Fibroblast of mammary gland (primary cell): ENCODE measurements at places on chromosomes 6 and 20.

DNA sequence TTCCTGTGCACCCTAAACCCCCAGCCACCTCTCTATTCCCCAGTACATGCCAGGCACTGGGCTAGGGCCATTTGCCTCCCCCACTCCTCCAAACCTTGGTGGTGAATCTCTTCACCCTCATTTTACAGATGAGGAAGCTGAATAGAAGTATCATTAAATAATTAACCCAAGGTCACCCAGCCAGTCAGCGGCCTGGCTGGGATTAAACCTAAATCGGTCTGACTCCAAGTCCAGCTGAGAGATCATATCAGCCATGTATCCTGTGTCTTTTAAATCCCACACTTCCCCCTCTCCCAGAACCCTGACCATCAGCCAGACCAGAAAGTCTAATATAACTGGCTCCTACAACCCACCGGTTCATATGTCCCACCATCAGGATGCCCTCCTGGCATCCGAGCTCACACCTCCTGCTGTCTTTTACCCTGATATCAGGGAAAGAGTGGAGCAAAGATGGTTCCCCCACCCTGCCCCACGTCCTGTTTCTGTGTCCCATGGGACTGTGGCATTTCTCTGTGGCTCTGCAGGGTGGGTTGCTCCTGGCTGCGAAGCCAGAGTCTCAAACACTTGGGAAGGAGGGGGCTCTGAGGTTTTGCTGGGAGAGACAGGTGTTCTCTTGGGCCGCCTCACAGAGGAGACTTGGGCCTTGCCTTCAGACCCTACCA lies 145.3 kb downstream of the VEGFA start:
- DNase-seq = no peak

GRCh38 chr6:13453771-13454251 lies 33.6 kb downstream of the GFOD1 start:
- DNase-seq = peak; percentile 51

GRCh38 chr6:43496370-43497128 lies 13.6 kb downstream of the LRRC73 start:
- peak; percentile 62 for DNase-seq

GRCh38 chr20:32364554-32365208 lies 6.5 kb downstream of the ASXL1 start:
- no peak for DNase-seq

GRCh38 chr6:150079604-150080003 lies 10.7 kb upstream of the ULBP3 start:
- no peak for DNase-seq

DNA sequence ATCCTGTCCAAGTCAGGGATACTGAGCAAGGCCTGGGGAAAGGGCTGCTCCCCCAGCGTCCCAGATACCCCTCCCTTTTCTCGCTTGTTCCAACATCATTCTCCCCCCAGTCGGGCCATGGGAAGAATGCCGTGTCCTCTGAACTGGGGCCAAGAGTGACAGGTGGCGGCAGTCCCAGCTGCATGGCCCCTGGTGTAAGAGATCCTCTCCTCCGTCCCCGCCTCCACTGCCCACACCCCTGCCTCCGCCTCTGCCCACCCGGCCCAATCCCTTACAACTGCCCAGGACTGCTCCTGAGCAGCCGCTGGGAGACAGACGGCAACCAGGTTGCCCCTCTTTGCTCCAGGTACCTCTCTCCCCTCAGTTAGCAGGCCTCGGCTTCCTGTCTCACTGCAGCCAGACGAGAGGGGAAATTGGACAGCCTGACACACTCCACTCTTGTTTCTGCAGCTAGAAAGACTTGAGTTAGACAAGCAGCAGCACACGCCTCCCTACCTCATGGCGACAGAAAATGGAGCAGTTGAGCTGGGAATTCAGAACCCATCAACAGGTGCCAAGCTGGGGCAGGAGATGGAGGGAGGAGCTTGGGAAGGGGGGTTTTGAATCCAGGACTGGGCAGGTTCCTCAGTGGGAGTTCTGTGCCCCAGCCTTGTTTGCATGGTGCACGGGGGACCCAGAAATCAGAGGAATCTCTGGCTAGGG lies at the start of gene MYLK2:
MYLK2 (plus strand) TSS at position 274 of the 702 bp plus-strand sequence; CDS start at position 499, 225 bp downstream.
- no peak for DNase-seq

GRCh38 chr20:62047666-62048345 lies 17.9 kb downstream of the TAF4 start:
- no peak for DNase-seq

DNA sequence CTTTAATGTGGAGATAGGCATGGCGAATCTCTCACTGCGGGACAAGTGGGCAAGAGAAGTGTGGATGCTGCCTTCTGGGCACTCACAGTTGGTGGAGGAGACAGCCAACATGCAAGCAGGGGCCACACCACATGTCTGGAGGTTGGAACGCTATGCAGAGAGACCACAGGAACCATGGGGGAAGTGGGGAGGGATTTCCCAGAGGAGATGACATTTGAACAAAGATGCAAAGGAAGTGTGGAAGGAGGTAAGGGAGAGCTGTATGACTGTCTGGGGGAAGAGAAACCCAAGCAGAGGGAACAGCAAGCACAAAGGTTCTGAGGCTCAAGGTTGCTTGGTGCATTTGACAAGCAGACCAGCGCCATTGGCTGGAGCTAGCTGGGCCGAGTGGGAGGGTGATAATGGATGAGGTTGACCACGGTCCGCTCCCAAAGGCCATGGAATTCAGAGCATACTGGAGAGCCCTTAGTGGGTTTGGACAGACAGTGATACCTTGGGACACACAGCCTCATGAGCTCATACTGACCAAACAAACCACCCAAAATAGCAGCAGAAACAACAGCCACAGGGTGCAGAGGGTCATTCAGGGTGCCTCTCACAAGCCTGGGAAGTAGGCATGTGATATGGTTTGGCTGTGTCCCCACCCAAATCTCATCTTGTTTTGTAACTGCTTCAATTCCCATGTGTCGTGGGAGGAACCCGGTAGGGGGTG lies 7.6 kb upstream of the FAM110A start:
- DNase-seq = peak; percentile 57

GRCh38 chr6:11144393-11144851 lies 32.9 kb upstream of the ERVFRD-1 start:
- peak; percentile 75 for DNase-seq

DNA sequence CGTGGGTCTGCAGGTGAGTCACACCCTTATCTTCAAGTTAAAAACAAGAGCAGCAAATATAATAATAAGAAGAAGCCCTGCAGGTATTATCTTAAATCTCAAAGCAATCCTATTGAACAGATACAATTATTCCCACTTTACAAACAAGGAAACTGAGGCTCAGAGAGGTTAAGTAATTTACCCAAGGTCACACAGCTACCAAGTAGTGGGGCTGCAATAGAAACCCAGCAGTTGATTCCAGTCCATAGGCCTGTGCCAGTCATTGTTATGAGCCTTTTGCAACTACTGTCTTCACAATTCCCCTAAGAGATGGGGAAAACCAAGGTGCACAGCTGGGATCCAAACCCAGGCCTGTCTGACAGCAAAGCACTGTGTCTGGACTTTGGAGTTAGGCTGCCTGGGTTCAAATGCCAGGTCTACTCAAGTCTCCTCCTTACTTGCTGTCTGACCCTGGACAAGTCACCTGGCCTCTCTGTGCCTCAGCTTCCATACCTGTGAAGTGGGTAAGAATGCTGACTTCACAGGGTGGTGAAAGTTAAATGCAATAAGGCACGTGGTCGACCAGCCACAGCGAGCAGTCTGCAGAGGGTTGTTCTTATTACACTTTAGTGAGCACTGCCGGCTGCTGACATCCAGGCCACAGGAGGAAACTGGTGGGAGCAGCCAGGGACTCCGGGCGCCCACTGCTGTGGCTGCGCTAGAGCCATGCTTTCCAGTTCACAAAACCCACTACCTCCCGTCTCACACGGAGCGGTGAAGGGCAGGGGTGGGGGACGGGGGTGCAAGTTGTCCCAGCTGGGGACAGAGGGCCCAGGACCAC lies 6.1 kb downstream of the MYL9 start:
- DNase-seq = no peak

GRCh38 chr6:26533532-26533931 lies 4.6 kb upstream of the HMGN4 start:
- DNase-seq = no peak

- DNase-seq = no peak
Observed at GRCh38 chr20:23232679-23233308, 117.8 kb upstream of the NXT1 start.

- no peak for DNase-seq
Observed at GRCh38 chr6:115914098-115914497, 146.6 kb downstream of the FRK start.

DNA sequence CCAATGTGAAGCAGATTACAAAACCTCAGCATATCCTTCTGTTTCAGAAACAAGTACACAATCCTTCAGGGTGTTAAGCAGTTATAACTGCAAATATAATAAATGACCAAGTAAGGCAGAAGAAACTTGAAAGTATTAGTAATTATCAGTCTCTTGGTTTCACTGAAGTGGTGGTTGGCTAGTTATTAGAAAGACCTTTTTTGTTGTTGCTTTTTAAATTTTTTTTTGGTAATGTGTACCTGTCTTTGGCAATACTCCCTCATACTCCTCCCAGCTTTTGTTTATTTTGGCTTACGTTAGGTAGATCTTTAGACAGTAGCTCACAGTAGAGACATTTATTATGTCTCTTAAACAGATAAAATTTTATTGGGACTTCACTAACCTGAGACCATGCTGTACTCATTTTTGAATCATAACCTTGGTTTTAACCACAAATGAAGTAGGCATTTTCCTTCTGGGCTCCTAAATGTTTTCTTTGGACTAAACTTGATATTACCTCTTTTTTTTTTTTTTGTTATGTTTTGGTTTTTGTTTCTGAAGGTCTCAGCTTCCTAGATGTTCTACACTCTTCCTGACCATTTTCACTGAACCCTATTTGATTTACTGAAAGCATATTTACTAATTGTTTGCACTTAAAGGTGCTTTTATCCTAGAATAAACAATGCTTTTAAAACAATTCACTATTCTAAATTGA lies 6.4 kb downstream of the CD2AP start:
- peak; percentile 71 for DNase-seq

GRCh38 chr6:29887819-29888776 lies 54.2 kb upstream of the HLA-A start:
- DNase-seq = peak; percentile 24

- DNase-seq = peak; percentile 96
Observed at GRCh38 chr6:37456816-37457560, 24.0 kb downstream of the CMTR1 start.

DNA sequence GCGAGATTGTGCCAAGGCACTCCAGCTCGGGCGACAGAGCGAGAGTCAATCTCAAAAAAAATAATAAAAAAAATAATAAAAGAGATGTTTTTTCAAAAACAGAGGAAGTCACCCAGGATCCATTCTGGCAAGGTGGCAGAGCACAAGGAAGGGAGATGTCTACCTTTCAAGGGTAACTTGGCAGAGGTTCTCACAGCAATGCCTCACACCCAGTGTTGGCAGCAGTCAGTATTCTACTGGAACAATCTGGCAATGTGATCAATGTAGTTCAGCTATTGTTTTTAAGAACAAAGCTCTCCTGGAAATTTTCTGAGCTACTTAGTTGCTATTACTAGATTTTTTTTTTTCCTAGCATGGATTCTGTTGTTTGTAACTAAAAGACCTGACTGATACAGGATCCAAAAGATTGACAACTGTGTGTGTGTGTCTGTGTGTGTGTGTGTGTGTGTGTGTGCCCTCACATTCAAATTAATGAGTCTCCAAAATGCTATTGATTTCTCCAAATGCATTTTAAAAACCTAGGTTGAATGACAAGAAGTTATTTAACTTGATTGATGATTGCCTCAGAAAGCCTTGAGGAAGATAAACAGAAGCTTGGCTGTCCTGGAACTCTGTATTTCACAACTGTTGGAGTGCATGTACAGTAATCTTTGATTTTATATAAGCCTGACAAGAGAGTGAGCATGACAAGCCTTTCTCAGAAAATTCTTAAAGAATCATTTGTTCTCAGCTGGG lies 114.1 kb upstream of the RREB1 start:
- DNase-seq = peak; percentile 14

DNA sequence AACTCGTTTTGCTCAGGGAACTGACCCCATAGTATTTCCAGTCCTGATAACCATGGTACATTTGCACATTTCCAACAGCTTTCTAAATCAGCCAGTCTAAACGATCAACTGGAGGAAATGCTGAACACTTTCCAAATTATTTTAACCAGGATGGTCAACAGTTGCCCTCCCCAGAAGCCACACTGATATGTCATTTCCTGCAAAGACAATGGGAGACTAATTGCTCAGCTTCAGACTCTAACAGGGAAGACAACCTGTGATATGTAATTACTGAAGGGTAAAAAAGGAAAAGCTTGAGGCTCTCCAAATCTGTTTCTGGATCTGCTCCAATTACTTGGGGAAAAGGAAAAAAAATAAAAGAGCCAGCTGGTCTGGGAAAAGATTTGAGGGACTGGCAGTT lies 88.8 kb downstream of the FYN start:
- DNase-seq = no peak

- no peak for DNase-seq
Observed at GRCh38 chr6:40347571-40348011, 239.6 kb downstream of the LRFN2 start.

DNA sequence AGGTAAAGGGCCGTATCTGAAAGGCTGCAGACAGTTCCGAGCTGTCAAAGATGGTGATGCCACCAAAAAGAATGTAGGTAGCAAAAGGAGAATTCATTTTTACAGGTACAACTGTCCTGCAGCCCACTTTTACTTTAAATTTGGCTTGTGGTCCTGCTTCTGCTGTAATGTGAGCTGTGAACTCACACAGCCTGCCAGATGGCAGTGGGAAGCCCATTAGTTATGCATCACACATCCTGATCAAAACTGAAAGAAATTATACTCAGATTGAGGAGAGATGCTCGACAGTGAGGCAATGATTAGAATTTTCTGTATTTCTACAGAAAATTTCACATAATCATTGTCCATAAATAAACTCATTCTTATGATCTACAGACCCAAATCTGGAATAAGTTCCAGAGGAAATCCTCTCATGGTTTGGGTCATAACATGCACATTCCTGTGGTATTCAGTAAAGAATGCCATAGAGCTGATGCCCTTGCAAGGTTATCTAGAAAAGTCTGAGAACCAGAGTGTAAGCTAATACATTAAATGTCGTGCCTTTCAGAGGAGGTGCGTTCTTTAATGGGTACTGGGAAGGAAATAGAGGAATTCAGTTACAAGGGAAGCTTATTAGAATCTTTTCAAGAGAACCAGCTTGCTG lies 23.9 kb upstream of the E2F3 start:
- peak; percentile 40 for DNase-seq

DNA sequence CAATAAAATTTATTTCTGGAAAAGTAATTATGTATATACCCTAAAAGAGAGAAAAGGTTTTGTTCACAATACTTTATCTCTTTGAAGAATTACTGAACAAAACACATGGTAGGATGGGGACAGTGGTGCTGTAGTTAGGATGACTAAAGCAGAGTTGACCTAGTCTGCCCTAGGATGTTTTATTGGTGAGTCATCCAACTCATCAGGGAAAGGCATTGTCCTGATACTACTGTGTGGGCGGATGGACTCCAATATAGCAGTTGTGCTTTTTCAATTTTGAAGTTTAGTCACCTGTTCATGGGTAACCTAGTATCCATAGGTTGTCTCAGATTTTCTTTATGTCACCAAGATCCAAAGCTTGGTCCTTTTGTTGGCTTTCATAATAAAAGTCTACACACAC lies 53.3 kb upstream of the EYS start:
- DNase-seq = peak; percentile 14

GRCh38 chr6:140372064-140372463 lies 997.6 kb upstream of the CITED2 start:
- no peak for DNase-seq

GRCh38 chr6:130162421-130162820 lies 60.3 kb downstream of the SAMD3 start:
- peak; percentile 20 for DNase-seq

- peak; percentile 10 for DNase-seq
Observed at GRCh38 chr20:62647521-62648317, 5.4 kb downstream of the SLCO4A1 start.

GRCh38 chr6:139161169-139161568 lies 26.3 kb downstream of the HECA start:
- DNase-seq = peak; percentile 61

GRCh38 chr6:14361956-14362587 lies 244.5 kb downstream of the CD83 start:
- no peak for DNase-seq
